ENCODE measurements at places on chromosomes 16 and 17.

DNA sequence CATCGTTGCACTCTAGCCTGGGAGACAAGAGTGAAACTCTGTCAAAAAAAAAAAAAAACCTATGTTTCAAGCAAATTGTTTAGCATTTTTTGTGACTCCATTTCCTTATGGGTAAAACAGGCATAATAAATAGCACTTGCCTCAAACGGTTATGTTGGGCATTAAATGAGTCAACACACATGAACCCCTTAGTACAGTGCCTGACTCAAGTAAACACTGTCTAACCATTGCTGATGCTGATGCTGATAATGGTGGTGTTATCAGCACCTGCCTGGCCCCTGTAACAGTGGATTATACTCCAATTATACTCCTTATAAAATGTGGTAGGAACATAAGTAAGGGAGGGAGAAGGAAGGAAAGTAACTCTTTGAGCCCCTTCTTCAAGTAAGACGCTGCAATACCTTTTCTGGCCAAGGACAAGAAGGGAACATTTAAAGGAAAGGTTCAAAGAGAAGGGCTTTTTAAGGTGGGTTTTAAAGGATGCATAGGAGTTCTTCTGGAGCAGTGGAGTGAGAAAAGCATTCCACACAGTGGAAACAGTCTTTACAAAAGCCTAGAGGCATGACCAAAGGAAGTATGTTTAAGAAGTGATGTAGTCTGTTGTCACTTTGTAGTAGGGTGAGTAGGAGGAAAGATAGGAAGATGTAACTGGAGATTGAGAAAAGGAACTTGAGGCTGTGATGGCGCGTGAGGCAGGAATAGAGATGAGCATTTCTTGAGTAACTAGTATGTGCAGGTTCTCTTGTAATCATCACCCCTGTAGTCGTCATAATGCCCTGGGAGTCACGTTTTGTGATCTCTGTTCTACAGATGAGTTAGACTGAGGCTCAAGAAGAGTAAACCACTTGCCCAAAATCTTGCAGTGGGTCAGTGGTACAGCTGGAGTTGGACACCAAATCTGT, 4.3 kb downstream of the SCNN1B start:
- H3K27ac ChIP-seq, result no peak overlapping the region
- H3K4me1 ChIP-seq, result peaks cover 3% of the 10 kb centered on the region
- H3K36me3 ChIP-seq, result no peaks in the 10 kb centered on the region

DNA sequence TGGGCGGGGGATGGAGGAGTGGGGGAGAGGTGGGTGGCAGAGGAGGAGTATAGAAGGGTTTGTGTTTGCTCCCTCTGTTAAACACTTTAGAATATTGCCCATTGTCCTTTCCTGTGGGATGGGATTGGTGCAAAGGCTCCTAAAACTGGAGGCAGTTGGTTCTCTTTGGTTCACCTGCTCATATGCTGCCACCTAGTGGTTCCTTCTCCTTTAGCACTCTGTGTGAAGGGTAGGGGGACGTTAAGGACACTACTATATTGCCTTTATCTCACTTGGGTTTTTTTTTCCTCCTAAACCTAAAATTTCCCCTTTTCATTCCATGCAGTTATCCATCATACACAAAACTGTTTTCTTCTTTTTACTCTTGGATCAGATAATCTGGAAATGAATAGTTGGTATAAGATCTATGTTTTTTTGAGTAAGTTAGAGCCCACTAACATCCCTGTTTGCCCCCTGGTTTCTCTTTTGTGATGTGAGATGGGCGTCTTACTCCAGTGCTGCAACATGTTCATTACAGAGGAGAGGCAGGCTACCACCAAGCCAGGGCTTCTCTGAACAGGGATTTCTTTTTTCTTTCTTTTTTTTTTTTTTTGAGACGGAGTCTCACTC, 23.8 kb downstream of the SNX11 start:
- no peaks in the 10 kb centered on the region for H3K36me3 ChIP-seq
- no peaks in the 10 kb centered on the region for H3K4me1 ChIP-seq
- no peaks in the 10 kb centered on the region for H3K27me3 ChIP-seq
- no peak overlapping the region for H3K27ac ChIP-seq
- DNase-seq, result peak; percentile 90

DNA sequence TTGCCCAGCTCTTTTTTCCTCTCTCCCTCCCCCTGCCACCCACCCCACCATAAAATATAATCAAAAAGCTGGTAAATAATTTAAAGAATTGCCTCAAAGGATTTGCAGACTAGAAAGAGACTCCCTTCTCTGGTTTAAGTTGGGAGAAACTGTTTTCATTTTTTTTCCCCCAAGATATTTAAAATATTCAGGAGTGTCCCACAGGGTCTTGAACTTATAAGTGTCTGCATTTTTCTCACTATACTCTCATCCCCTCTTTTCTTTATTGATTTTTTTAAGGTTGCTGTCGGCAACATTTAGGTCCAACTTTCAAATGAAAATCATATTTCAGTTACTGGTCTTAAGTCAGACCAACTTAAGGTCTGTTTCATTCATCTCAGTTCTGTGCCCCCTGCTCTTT, 210.2 kb downstream of the MSI2 start:
- no peaks in the 10 kb centered on the region for H3K36me3 ChIP-seq
- H3K4me1 ChIP-seq, result peaks cover 7% of the 10 kb centered on the region
- no peak overlapping the region for H3K4me3 ChIP-seq
- no peaks in the 10 kb centered on the region for H3K27me3 ChIP-seq
- DNase-seq, result no peak

DNA sequence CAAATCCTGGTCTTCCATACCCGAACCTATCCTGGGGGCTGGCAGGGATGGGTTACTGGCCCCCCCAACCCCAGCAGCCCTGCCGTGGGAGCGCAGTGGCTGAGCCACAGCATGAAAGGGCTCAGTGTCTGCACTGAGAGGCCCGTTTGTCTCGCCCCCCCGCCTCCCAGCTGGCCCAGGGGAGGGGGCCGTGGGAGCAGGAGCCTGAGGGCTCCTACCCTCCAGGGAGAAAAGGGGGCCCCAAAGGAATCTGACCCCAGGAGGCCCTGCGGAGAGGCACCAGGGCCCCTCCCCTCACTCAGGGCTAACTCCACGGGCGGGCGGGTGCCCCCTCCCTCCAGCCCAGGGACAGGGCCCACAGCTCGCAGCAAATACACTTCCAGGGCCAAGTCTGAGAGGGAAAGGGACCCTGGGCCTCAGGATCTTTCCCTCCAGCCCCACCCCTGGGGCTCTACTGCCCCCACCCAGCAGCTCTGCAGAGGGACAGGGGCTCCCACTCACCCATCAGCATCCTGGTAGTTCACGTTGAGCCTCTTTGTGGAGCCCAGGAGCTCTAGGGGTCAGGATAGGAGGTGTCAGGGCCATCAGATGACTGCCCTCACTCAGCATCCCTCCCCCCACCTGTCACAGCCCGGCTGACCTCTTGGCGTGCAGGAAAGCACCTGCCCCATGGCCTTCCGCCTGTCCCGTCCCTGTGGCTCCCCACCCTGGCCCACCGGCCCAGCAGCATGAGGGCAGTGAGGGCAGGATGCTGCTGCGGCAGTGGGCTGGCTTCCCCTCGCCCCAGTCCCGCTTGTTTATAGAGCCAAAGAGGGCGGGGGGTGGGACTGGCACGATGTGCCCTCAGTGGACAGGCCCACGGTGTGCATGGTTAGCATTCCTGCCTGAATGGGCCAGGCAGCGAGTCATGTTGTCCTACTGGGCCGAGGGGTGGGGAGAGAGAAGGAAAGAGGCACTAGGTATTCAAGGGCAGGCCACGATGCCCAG, 7.3 kb downstream of the CASKIN2 start:
- H3K4me1 ChIP-seq, result no peaks in the 10 kb centered on the region
- no peak overlapping the region for H3K27ac ChIP-seq
- H3K27me3 ChIP-seq, result no peaks in the 10 kb centered on the region
- peaks cover 3% of the 10 kb centered on the region for H3K36me3 ChIP-seq
- DNase-seq, result no peak
- no peak overlapping the region for H3K4me3 ChIP-seq

DNA sequence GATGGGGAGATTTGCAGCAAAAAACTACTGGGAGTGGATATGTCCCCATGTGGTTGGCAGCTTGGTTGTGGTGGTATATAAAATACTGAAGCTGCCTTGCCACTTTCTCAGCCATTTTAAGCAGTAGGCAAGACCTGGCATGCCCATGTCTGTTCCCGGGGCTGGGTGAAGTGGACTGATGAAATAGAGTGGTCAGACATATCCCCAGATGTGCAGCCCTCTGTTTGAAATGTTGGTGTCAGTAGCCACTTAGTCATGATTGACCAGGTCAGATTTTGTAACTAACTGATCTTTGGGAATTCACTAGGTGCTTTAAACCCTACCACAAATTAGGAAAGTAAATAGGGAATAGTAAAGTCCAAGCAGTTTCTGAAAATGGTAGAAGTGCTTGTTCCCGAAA, 151.6 kb downstream of the PHKB start:
- H3K27ac ChIP-seq, result no peak overlapping the region
- H3K4me3 ChIP-seq, result no peak overlapping the region
- H3K27me3 ChIP-seq, result no peaks in the 10 kb centered on the region
- peaks cover 1% of the 10 kb centered on the region for H3K4me1 ChIP-seq

- no peaks in the 10 kb centered on the region for H3K27me3 ChIP-seq
- DNase-seq, result no peak
- no peak overlapping the region for H3K27ac ChIP-seq
- H3K36me3 ChIP-seq, result no peaks in the 10 kb centered on the region
- H3K4me3 ChIP-seq, result no peak overlapping the region
- no peaks in the 10 kb centered on the region for H3K4me1 ChIP-seq
These were observed 16.7 kb downstream of the BPTF start for GRCh38 chr17:67841992-67842391.

- H3K4me3 ChIP-seq, result no peak overlapping the region
- H3K27ac ChIP-seq, result no peak overlapping the region
- DNase-seq, result peak; percentile 19
These were observed 688 bp downstream of the ADAP2 start for GRCh38 chr17:30922235-30923030.

DNA sequence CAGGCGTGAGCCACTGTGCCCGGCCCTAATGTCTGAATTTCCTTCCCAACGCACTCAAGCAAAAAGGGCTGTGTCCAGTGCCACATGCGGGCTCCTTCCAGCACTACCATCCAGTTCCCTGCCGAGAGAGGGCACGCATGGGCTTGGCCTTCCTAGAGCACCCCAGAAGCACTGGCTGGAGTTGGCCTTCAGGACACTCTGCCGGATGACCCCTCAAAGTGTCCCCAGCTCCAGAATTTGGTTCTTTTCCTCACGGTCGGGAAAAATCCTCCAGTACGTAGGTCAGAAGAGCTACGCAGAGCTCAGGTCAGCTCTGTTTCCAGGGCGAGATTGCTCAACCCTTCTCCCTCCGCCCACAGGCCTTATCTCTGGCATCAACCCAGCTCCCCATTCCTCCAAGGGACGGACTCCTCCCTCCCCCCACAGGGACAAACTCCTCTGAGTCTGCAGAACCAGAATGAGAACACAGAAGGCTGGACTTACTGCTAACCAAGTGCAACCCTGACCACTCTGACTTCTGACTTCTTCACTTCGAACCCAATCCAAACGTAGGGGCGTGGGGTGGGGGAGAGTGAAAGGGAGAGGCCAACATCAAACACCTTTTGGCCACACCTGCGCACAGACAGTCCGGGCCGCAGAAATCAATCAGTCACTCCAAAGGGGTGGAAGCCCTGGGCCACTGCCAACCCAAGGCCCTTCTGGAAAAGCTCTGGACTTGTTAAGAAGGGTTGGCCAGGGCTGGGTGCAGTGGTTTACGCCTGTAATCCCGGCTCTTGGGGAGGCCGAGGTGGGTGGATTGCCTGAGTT, 3.6 kb downstream of the CDC42EP4 start:
- no peak overlapping the region for H3K4me3 ChIP-seq
- H3K36me3 ChIP-seq, result no peaks in the 10 kb centered on the region
- H3K27me3 ChIP-seq, result no peaks in the 10 kb centered on the region

GRCh38 chr17:68694791-68695485, 93.8 kb upstream of the FAM20A start:
- H3K36me3 ChIP-seq, result no peaks in the 10 kb centered on the region
- H3K27me3 ChIP-seq, result no peaks in the 10 kb centered on the region
- no peak for DNase-seq
- peaks cover 3% of the 10 kb centered on the region for H3K4me1 ChIP-seq
- H3K27ac ChIP-seq, result no peak overlapping the region

DNA sequence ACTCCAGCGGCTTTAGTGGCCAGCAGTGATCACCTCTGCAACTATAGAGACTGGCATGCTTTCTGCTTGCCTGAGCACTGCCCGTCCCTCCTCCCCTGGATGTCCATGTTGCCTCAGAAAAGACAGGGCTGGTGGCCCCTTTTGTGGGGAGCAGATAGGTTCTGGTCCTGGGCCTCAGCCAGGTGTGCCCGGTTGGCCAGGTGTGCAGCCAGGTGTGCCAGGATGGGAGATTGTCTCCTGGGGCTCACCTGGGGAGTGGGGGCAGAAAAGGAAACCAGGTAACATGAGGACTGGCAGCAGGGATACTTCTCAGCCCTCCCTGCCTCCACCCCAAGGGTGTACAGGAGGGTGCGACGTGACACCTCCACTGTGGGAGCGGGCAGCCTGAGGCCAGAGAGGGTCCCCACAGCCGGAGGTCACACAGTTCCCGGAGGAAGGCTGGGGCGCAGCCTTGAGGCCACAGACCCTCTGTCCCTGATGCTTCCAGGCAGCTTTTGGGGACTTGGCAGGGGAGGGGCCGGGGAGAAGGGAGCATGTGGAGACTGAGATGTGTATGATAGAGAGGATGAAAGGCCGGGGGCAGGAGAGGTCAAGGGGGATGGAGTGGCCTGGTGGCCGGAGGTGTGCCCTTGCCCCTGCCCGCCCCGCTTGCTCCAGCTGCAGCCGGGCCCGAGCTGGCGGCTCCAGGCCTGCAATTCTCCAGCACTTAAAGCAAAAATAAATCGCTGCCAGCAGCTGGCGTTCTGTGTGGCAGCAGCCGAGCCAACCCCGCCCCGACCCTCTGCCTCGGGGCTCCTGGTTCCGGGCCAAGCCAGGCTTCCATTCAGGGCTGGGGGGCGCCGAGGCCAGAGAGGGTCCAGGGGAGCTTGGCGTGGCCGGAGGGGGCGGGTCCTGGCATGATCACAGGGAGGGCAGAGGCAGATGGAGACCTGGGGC, 6.7 kb downstream of the KCNJ12 start:
- H3K36me3 ChIP-seq, result no peaks in the 10 kb centered on the region
- no peaks in the 10 kb centered on the region for H3K4me1 ChIP-seq
- no peak for DNase-seq
- peaks cover under 1% of the 10 kb centered on the region for H3K27me3 ChIP-seq
- no peak overlapping the region for H3K4me3 ChIP-seq

DNA sequence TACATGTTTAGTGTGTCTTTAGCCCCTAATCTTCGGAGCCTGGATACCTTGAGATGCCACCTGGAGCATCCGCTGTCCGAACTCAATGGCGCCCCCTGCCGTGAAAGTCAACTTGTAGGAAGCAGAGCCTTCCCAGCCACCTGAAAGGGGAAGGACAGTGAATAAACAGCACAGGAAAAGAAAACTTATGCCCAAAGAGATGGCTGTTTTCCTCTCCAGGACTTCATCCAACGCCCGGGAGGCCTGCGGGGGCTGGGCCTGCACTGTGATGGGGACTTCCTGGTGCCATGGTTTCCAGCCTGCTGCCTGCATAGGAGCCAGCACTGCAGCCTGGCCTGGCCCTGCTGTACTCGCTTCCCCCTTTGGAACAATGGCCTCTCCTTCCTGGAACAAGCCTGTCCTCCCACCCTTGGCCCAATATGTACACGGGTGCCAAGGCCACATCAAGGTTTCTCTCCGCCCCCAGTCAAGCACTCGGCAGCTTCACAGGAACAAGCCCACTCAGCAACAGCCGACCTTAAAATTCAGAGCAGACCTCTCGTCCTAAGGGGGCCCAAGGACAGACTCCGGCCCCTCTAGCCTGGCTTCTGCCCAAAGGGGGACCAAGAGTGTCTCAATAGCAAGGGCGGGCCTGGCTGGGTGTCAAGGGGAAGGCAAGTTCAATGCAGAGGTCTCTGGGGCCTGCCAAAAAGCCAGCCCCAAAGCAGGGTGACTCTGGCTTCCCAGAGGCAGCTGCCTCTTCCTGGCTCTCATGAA, 4.5 kb upstream of the UNC13D start:
- H3K4me3 ChIP-seq, result no peak overlapping the region
- H3K27me3 ChIP-seq, result no peaks in the 10 kb centered on the region
- H3K4me1 ChIP-seq, result peaks cover 7% of the 10 kb centered on the region
- H3K36me3 ChIP-seq, result peaks cover 10% of the 10 kb centered on the region
- DNase-seq, result peak; percentile 83
- no peak overlapping the region for H3K27ac ChIP-seq
